ENCODE measurements at places on chromosomes 16 and 17.

DNA sequence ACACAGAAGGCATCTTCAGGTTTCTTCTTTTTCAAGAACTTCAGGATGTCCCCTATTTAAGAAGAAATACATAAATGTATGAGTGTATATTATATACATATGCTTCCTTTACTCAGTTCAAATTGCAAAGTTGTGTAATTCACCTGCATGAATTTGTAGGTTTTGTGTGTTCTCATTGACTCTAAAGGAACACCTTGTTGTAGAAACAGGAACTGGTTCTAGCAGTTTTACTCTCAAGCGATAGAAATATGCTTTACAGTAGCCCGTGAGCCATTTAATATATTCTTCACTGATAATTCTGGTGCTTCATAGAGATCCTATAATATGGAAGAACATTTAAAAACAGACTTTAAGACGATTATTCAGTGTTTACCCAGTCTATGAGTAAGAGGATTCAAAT is 53.3 kb upstream of the LRRC37A3 start:
- no peak for DNase-seq

GRCh38 chr17:83198366-83199341 is 119.2 kb downstream of the METRNL start:
- DNase-seq: peak; percentile 11

DNA sequence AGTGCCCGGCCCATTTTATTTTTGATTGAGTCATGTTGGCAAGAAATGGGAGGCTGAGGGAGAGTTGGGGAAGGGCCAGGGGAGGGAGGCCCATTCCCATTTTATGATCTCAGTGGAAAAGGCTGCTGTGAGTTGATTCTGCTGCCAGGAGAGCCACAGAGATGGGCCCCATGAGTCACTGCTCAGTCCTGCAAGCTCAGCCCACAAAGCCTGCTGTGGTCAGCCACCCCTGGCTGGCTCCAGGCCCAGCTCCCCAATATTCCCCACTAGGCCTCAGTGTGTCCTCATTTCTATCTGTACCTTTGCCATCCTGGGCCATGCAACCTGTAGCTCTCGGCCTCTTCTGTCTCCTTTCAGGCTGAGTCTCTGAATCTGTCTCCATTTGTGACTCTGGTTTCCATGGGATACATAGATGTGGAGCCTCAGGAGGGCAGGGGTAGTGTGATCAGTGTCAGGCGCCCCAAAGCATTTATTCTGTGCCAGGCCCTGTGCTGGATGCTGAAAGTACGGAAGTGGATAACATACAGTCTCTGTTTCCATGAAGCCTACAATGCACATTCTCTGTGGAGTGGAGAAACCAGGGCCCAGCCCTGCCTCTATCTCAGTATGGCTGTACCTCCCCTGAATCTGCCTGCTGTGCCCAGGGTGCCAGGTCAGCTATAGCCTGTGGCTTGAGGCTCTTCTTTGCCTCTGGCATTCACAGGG is 1.9 kb upstream of the PLEKHG4 start:
- DNase-seq: no peak

GRCh38 chr16:56848955-56849689 is 15.9 kb upstream of the SLC12A3 start:
- no peak for DNase-seq

DNA sequence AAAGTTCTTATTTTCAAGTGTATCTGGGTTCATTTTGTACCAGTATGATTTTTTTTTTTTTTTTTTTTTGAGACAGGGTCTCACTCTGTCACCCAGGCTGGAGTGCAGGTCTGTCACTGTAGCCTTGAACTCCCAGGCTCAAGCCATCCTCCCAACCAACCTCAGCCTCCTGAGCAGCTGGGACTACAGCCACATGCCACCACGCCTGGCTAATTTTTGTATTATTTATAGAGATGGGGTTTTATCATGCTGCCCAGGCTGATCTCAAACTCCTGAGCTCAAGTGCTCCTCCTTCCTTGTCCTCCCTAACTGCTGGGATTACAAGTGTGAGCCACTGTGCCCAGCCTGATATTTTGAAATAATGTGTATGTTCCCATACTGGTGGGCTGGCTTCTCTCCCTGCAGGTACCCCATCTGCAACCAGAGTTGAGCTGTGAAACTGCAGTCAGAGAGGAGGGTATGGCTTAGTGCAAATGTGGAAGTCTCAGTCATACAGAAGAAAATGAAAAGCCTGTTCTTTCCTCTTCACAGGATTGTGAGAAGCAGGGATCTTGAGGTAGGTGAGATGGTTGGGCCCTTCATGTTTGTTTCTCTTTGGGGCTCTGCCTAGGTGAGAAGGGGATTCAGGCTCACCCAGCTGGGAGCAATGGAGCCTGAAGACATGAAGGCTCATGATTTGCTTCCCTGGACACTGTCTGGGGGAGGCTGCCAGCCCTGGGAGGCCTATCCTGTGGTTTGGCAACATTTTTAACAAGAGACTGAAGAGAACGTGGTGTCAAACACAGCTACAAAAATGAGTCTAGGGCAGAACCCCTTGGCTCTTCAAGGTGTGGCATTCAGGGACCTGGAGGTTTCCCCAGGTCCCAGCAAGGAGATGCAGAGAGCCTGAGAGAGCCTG is 41.3 kb upstream of the SIAH1 start:
- DNase-seq: no peak

DNA sequence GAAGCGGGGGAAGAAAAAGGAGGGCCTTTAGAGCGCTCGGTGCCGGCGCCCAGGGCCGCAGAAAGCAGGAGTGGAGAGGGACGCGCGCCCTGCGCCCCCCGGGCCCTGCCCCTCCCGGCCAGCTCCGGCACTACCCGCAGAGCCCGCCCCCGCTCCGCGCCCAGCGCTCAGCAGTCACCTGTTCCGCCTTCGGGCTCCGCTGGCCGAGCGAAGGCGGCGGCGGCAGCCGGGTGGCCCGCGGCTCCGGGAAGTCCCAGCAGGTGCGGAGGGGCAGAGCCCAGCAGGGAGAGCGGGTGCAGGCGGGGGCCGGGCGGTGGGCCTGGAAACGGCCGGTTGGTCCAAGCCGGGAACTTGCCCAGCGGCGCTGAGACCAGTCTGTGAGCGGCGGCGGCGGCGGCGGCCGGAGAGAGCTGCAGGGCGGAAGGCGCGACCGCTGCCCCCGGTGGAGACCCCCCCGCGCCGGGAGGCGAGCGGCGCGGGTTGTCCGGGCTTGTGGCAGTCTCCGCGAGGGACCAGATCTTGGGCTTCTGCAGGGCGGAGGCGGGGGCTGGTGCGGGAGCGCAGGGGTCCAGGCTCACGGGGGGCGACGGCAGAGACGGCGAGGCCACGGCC is 2.2 kb downstream of the IRX3 start:
- DNase-seq: no peak

DNA sequence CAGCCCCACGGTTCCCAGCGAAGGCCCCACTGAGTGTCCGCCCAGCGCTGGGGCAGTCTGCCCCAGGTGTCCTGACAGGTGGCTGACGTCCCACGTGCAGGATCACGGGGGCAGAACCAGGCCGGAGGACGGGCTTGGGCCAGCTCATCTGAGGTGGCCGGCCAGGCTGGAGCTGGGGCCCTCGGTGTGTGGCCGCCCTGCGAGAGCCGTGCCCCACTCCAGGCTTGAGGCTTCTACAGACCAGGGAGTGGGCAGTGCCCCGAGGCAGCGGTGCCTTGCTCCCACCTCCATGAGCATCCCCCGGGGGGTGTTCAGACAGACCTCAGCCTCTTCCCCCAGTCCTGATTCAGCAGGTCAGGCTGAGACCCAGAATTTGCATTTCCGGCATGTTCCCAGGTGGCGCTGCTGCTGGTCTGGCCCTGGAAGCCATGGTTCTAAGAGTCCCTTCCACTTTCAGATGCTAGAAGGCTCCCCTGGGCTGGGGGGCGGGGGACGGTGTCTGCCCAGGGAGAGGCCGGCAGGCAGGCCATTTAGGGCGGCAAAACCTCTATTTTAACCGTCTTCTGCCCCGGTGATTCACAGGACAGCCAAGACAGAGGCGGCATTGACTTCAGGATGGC is 35.4 kb upstream of the PABPN1L start:
- no peak for DNase-seq

DNA sequence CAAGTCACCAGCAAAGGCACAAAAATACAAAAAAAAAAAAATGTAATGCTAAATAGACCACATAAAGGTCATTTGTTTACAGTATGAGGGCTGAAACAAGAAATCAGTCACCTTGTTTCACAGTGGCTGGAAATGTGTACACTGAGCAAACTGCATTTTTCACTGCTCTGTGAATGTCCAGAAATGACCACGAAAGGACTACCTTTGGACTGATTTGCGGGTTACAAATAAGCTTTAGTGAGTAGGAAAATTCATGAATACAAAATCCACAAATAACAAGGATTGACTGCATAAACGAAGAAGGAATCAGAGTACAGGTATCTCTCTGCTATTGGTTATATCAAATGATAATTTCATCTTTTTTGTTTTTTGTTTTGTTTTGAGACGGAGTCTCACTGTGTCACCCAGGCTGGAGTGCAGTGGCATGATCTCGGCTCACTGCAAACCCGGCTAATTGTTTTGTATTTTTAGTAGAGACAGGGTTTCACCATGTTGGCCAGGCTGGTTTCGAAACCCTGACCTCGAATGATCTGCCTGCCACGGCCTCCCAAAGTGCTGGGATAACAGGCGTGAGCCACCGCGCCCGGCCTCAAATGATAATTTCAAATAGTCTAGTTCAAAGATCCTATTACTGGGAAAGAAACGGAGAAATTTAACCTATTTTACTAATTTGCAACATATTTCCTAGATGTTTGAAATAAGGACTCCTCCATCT is 30.5 kb downstream of the CYTH1 start:
- no peak for DNase-seq

DNA sequence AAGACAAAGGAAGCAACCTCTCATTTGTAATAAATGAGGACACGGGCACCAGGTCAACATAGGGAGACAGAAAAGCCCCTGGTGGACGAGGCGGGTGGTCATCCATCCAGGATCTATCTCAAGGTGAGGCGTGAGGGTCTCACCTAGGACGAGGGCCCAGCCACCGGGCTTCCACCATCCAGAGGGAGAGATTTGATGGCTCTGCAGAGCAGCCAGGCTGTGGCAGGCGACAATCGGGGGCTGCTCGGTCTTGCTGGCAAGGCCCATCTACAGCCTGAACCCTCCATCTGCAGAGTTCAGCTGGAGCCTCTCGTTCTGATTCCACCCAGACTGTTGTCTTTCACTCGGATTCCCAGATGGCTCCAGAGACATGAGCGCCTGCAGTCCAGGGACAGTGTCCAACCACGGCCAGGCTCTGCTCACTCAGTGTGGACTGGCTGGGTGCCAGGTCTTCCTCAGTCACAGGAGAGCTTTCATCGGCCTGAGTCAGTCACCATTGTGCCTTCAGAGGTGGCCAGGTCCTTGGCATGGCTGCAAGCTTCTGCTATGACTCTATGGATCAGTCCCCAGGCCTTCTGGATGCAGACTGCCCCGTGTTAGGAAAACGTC is 5.9 kb downstream of the LITAFD start:
- DNase-seq: no peak

- no peak for DNase-seq
Measured at GRCh38 chr17:61343576-61343975, 56.1 kb upstream of the TBX2 start.

GRCh38 chr16:70421473-70422311 is 17.2 kb downstream of the ST3GAL2 start:
- no peak for DNase-seq

- DNase-seq: no peak
Measured at GRCh38 chr16:83682868-83683235, 124.9 kb upstream of the HSBP1 start.

DNA sequence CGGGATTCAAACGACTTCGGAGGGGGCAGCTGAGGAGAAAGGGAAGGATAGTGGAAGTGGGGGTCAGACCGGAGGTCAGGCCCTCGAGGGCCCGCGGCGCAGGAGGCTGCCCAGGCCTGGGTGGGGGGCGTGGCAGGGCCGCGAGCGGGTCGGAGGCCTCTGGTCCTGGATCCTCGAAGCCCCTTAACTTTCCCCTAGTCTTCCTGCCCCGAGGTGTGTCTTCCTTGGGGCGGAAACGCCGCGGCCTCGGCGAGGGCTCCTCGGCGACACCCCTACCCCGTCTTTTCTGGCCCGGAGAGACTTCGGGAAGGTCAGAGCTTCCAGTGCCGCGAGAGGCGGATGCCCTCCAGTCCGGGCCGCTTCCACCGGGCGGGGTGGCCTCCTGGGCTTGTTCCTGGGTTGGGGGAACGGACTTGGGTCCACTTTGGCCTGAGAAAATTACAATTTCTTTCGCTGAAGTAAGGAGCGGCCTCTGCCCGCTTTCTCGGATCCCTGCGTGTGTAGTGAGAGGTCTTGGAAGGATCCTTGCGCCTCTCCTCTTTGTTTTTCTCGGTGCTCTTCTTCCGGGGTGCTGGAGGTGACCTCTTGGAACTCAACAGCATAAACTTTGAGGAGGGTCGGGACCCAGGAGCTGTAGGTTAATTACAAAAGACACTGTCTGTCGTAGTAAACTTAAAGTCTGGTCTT is 491 bp downstream of the IST1 start:
- peak; percentile 25 for DNase-seq

DNA sequence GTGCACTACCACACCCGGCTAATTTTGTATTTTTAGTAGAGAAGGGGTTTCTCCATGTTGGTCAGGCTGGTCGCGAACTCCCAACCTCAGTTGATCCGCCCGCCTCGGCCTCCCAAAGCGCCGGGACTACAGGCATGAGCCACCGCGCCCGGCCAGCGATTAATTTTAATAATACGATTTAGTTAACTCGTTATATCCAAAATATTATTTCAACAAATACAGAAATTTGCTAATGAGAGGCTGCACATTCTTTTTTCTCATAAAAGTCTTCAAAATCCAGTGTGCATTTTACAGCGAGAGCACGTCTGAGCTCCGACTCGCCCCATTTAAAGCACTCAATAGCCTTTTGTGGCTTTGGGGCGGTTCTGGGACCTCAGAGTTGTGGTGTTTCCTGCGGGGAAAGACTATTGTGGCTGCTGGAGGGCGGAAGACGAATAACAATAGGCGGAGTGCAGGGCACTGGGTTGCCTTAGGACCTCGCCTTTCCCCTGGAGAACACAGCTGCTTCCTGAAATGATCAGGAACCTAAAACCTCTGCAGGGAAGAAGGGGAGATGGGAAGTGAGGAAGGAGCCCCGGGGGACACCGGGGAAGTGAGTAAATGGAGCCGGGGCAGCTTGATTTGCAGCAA is 2.9 kb upstream of the ZSCAN10 start:
- DNase-seq: peak; percentile 53

DNA sequence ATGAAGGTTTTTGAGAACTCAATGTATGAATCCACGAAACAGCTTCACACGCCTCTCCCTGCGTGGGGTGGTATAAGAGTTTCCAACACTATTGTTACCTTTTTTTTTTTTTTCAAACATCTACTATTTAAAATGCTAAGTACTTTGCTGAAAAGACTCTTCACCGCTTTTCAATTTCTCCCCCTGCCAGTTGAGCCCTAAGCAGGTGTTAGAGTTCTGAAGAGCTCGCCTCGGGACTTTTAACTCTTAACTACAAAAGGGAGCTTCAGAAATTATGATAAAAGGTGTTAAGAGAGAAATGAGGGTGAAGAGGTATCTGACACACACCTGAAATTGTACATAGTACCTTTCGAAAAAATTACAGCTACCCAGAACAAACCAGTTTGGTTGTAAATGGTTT is 20.9 kb upstream of the PSMD7 start:
- no peak for DNase-seq

GRCh38 chr17:75109046-75109406 is 743 bp upstream of the ARMC7 start:
- no peak for DNase-seq

- no peak for DNase-seq
Measured at GRCh38 chr17:7285679-7286078, 4.2 kb downstream of the SLC2A4 start.
